ENCODE measurements at places on chromosomes 6 and 20.

- ATAC-seq = no peak
These were observed 328.3 kb downstream of the CBLN4 start for GRCh38 chr20:55677011-55677410.

GRCh38 chr6:3009930-3010329, 10.2 kb downstream of the NQO2 start:
- ATAC-seq = no peak

- ATAC-seq = peak; percentile 18
These were observed 21.9 kb upstream of the RREB1 start for GRCh38 chr6:7085911-7086310.

DNA sequence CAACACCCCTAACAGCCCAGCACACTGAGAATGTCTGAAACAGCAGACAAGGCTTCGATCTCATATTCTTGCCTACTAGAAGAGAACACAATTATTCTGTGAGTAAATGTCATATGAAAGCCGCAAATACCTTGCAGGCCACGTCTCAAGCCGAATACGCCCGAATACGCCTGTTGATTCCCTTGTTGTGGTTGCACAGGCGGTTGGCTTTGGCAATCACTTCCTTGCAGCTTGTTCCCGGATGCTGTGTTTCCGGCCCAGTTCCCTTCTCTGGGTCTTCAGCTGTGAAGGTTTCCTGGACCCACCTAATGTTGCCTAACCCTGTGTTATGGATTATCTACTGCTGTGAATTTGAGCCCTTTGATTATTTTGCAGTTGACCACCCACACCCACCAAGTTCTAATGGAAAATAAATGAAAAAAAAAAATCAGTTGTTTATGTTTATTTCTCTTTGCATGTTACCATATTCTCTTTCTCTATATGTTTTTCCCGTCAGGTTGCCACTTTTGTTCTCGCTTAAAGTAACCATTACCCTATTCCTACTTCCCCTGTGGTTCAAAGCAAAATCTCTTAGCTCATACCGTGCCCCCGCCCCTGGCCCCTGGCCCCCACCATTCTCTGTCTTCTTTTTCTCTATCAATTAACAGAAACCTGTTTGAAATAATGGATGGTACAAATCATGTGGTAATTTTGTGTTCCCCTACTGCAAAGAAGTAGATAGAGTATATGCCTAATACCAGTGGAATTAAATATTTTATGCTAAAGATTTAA, 172.4 kb downstream of the ADGB start:
- ATAC-seq = peak; percentile 41

- no peak for ATAC-seq
These were observed 43.5 kb upstream of the NFATC2 start for GRCh38 chr20:51586005-51586440.

GRCh38 chr20:14288341-14289330, 48.8 kb downstream of the FLRT3 start:
- ATAC-seq = no peak

GRCh38 chr20:38338849-38339520, 7.3 kb upstream of the LBP start:
- ATAC-seq = no peak

DNA sequence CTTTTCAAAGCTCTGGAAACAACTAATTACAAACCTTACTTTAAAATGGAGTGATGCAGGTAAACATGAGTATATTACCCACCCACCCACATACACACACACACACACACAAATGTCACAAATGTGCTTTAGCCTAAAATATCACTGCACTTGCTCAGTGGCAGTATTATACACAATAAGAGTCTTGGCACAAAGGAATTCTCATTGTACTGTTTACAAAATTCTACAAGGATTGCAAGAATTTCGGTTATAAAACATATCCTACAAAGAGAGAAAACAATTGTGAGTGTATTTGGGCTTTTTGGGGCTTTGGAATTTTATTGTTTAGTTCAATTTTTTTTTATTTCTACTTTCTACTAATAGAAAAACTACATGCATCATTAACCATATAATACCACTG, 113.2 kb upstream of the BEND6 start:
- ATAC-seq = no peak

DNA sequence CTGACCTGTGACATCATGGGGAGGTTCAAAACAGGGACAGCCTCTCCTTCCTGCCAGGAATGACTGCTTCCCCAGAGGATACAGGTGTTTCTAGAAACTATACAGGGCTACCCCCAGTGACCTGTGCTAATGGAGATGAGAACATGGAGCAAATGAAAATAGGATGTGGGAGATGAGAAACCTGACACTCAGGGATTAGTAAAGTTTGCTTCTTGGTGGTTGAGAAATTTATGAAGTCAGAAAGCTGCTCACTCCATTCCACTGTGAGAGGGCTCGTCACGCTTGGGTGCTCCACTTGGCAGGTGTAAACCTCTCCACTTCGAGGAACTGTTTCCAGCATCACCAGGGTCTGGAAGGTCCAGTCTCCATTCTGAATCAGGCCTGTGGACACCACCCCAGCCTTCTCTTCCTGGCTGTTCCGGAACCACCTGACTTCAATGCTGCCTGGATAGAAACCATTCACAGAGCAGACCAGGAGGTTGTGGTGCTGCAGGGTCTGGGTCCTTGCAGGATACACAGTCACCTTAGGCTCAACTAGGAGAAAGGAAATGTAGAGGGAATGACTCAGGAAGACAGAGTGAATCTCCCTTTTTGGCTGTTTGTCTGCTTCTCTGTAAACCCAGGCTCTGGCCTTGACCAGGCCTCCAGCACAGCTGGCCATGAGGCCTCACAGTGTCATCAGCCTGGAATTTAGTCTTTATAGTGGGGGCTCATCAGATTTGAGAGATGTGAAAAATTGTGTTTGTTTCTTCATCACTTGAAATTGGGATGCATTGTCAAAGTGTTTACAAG, 10.8 kb downstream of the HLA-DRB5 start:
- no peak for ATAC-seq

DNA sequence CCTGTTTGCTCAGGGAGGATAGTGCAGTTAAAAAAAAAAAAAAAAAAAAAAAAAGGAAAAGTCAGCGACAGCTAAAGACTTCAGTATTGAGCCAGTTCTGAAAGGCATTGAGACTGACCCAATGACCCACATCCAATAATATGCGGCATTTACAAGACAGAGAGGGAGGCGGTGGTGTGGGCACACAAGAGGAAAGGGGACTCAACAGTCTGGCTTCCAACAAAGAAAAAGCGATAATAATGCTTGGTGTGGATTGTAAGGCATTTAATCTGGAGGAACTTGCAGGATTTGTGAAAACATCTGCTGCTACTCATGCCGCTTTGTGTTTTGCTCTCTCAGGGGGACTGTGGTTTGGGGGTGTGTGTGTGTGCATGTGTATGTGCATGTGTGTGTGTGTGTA, 784.3 kb upstream of the CHD6 start:
- no peak for ATAC-seq

DNA sequence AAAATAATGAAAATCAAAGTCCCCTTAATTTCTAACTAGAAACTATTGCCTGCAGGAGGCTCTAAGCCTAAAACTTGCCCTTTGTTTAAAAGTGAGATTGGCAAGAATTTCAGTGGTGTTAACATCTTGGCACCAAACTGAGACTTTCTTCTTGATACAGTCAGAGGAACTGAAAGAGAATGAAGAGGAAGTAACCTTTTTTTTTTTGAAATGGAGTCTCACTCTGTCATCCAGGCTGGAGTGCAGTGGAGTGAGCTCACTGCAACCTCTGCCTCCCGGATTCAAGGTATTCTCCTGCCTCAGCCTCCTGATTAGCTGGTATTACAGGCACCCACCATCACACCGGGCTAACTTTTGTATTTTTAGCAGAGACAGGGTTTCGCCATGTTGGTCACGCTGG, 3.6 kb downstream of the DOP1A start:
- ATAC-seq = no peak

DNA sequence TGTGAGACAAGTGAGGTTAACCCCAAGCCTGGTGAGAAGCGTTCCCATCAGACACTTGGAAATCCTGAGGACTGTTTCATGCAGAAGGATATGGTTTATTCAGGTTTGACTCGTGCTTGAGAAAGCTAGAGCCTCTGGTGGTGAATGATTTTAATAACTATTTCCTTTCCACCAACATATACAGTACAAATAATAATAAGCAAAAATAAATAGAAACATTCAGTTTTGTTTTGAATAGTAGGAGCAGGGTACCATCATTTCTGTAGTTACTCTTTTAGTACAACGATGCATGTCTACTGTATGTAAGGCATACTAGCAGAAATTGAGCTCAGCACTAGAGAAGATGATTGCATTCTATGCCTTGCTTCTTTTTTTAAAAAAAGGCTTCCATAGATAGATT, 33.5 kb downstream of the PLG start:
- ATAC-seq = no peak

GRCh38 chr20:18265441-18265840, 22.9 kb upstream of the ZNF133 start:
- ATAC-seq = no peak

DNA sequence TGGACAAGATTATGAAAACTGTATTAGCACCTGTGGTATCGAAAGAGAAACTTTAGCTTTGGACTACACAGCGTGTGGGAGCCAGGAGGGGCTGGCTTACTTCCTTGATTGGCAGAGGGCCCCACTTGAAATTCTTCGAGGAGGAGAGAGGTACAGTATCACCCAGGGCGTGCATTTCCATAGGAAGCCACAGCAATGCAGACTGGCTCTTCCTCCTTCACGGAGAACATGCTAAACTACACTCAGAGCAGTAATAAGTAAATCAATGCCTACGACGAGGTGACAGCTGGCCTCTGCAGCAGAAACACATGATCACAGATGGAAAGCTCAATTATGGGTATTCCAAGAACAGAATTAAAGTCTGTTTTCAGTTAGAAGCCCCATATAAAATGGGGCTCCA, 44.2 kb downstream of the MYLK4 start:
- ATAC-seq = no peak

DNA sequence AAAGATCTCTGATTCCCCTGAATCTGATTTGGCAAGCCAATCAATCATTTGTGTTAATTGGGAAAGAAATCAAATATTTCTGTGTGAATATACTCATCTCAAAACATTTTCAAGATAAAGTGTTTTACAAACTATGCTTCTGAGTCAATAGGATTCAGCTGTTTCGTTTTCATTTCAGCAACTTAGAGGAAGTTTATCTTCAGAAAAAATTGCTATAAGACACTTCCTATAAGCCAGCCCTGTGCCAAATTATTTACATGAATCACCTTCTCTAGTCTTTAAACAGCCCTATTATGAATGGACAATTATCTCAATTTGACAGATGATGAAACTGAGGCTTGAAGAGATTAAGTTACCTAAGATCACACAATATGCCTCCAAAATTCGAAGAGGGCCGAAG, 10.9 kb downstream of the DEFB129 start:
- peak; percentile 88 for ATAC-seq

DNA sequence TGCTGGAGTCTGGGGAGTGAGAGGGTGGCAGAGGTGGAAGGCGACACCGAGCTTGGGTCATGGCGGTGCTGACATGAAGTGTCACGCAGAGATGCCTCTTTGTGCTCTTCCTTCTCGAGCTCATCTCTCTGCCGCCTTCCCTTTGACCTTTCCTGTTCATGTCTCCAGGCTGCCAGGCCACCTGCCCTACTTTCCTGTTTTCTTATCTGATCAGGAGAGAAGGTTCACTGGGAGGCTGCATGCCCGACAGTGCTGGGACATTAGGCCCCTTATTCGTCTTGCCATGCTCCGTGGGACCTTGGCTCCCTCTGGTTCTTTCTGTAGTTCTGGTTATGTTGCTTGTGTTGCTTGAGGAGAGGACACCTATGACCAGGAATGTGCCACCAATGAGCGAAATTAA, 33.2 kb downstream of the CST8 start:
- ATAC-seq = no peak

DNA sequence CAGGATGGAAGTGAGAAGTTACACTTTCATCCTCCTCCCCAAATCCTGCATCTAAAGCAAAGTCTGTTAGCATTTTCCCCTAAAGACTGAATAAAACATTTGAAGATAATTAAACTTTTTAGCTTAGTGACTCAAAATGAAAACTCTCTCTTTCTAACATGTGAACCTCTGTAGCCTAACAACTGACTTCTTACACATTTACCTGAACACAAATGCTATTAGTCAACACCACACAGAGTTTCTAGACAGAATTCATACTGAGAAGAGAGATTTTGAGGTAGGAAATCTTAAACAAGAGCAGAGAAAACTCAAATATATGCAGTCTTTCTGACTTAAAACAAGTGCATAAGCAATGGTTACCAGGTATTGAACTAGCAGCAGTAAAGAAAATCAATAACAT, 149.9 kb upstream of the SMLR1 start:
- peak; percentile 35 for ATAC-seq

DNA sequence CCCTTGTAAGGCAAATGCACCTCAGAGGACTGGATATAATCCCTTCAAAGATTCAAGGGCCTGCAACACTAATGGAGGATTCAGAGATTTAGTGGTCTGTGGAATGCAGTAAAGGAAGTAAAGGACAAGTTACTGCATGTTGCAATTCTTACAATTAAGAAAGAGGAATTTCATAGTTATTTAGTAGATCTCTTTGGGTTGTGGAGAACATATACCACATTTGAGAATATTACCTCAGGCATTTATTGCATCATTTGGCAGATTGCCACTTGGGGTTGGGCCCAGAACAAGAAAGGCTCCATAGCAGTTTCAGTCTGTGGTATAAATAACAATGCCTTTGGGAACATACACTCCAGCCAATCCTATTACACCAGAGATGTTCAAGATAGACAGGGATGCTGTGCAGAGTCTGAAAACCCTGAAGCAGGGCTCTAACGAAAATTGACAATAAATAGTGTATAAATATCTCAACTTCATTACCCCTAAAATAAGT, 20.9 kb upstream of the EPM2A start:
- no peak for ATAC-seq

DNA sequence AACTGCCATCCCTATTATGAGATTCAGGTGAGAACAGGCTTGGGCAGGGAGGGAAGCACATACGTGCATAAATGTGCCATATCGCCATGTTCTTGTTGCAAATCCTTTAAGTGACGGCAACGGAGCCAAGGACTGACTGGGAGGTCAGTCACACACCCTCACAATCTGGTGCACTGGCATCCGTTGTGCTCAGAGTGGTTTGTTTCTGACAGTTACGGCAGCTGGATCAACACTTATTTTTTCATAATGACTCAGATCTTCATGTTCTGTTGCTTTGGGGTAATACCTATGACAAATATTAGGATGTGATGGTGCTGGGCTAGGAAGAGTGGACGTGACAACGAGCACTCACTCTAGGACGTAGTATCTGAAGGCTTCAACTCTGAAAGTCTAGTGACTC, 56.2 kb upstream of the PREP start:
- peak; percentile 86 for ATAC-seq

GRCh38 chr6:118696271-118696670, 44.9 kb upstream of the CEP85L start:
- no peak for ATAC-seq
